ENCODE measurements at places on chromosomes 4 and X.

- DNase-seq, result no peak
These were observed 113.5 kb downstream of the PHF8 start for GRCh38 chrX:53930515-53931380.

DNA sequence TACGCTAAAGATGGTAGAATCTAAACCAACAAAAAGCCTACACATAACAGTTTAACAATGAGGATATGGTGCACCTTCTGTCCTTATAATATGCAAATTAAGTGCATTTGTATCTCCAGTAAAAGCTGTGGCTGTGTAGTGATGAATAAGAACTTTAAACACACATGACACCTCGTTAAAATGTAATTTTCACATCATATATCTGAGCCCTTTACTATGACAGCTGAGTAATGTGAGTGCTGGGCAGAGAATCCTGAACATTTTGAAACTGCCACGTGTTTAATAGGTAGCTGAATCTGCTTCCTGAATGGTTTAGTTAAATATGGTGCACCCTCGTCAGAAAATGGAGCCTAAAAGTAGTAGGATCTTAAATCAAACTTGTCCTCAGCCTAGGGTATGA is 540.8 kb downstream of the ADGRL3 start:
- no peak for DNase-seq

GRCh38 chrX:18753631-18754030 is 46.2 kb downstream of the PPEF1 start:
- DNase-seq, result no peak

GRCh38 chr4:20646287-20646686 is 54.0 kb upstream of the PACRGL start:
- no peak for DNase-seq

DNA sequence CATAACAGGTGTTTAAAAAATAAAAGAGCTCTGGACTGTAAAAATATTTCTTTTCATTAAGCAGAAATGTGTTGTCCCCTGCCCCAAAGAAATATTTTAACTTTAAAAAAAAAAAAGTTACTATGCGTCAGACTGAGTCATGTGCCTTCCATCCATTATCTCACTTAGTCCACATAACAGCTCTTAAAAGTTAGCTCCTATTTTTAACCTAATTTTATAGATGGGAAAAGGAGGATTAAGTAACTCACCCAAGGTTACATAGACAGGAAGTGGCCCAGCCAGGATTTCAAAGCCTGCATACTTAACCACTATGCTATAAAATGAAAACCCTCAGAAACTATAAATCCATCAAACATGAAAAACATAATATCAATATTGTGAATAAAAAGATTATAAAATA is 97.7 kb downstream of the MANBA start:
- DNase-seq, result no peak

DNA sequence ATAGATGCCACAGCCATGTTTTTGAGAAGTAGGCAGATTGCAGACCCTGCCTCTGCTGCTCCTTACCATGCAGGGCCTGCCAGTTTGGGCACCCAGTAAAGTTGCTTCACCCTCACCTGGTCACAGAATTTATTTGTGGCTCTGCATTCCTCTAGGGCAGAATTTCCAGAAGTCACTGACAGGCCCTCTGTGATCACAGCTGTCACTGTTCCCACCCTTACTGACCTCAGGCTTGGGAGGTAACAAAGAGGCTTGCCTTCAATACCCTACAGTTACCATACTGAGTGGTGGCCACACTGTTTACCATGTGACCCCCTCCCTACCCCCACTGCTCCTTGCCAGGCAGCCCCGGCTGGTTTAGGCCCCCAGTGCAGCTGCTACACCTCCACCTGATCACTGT is 375.1 kb downstream of the SH3BGRL start:
- no peak for DNase-seq

- no peak for DNase-seq
These were observed at the start of gene STS for GRCh38 chrX:7147413-7147977. Gene STS (plus strand): TSS chrX:7147712. CDS start chrX:7253200, 105,488 bp downstream.

GRCh38 chrX:154381271-154381670 is 2.2 kb downstream of the EMD start:
- no peak for DNase-seq

Data from activated CD4-positive, CD25-positive, alpha-beta regulatory T cell treated with anti-CD3 and anti-CD28 coated beads, Interleukin-2, amount 50 U/mL, for 16 hours (primary cell).